GM12864 (cell line): ENCODE measurements at places on chromosomes 12 and 14.

GRCh38 chr12:92718483-92718990 lies 15.7 kb downstream of the PLEKHG7 start:
- DNase-seq = no peak

DNA sequence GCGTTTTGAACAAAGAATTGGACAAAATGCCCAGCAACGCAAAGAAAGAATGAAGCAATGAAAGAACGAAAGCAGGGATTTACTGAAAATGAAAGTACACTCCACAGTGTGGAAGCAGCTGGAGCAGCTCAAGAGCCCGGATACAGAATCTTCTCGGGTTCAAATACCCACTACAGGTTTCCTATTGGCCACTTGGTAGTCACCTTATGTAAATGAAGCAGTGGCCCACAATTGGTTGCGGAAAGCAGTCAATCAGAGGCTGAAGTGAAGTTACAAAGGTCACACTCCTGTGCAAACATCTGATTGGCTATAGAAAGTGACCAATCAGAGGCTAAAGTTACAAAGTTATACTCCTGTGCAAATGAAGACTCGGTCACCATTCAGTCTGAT lies 15.0 kb upstream of the PPP1R13B start:
- DNase-seq = no peak

- DNase-seq = no peak
Measured at GRCh38 chr12:12331896-12332295, 18.1 kb downstream of the MANSC1 start.

DNA sequence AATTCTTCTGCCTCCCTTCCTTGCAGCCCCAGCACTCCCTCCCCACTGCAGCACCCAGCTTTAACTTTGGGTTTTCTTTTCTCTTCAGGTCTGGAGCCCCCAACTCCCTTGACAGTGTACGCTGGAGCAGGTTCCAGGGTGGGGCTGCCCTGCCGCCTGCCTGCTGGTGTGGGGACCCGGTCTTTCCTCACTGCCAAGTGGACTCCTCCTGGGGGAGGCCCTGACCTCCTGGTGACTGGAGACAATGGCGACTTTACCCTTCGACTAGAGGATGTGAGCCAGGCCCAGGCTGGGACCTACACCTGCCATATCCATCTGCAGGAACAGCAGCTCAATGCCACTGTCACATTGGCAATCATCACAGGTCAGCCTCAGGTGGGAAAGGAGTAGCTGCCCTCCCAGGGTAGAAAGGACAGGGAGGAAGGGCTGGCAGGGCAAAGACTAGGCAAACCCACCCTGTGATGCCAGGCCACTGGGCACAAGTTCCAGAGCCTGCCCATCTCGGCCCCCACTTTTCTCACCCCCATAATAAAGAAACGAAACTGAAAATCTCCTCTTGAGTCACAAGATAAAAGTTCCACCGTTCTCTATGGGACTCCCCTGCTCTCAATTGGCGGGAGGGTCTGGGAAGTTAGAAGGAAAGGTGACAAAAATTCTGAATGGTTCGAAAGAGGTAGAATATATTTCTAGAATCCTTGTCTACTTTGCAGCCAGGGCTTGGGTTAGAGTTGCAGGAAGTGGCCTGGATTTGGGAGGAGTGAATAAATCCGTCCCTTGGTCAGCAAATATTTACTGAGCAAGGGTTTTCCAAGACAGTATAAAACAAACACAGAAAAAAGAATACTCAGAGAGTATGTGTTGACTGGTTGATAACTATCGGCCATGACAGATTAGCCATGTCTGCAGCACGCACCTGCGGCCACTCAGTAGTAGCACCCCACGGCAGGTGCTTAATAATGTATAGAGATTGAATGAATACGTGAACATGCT lies 3.2 kb downstream of the LAG3 start:
- DNase-seq = no peak

GRCh38 chr14:21024585-21025370 lies at the start of gene NDRG2:
NDRG2 (minus strand) TSS chr14:21025061; CDS start chr14:21023315, 1,746 bp downstream.
- no peak for DNase-seq

DNA sequence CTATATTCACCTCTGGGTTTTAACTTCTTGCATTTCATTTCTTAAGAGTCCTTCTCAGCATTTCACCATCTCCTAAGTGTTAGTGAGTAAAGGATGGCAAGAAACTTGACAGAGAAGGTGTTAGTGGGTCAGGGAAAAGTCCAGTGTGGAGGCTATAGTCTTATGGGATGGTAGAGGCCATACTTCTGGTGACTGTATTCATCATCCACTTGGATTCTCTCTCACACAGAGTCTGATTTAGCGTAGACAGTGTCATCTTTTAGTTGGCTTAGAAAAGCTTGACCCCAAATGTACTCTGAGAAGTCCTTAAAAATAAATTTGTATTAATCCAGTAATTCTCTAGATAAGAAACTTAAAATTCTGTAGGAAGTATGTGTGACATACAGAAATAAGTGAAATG lies 232.4 kb upstream of the FBXO33 start:
- DNase-seq = no peak
